ENCODE measurements at places on chromosomes 5 and 9.

DNA sequence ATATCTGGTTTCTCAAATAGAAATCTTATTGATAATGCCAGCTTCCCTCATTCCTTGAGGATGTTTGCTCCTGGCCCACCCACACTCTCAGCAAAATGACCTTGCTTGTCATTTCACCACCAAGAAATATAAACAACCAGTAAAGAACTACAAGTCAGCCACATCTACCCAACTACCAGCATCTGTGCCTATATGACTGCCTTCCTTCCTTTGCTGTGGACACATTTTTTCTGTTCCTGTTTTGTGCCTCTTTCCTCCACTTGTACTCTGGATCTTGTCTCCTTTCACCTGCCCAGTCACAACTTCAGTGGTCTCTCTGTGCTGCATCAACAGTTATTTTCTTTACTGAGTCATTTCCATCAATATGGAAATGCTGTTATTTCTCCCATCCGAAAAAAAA, 20.3 kb downstream of the KIF2A start:
- DNase-seq = no peak

DNA sequence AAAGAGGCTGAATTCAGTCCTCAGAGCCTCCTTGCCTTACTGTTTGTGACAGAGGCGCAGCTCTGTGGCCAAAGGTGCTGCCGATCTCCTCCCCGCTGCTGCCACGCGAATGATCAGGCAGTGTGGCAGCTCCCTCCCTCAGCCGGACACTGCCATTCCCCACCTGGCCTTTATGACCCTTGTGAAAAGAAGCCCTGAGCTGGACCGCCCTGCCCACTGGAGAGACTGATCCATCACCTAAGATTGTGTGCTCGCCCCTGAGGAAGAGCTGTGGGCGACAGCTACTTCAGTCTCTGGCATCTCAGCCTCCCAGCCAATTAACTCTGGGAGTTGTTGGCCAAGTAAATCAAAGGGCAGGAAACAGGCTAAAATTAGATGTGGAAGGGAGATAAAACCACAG, 90.9 kb downstream of the CARTPT start:
- no peak for DNase-seq

- no peak for DNase-seq
Measured at GRCh38 chr9:122318284-122318683, 52.5 kb upstream of the PTGS1 start.

DNA sequence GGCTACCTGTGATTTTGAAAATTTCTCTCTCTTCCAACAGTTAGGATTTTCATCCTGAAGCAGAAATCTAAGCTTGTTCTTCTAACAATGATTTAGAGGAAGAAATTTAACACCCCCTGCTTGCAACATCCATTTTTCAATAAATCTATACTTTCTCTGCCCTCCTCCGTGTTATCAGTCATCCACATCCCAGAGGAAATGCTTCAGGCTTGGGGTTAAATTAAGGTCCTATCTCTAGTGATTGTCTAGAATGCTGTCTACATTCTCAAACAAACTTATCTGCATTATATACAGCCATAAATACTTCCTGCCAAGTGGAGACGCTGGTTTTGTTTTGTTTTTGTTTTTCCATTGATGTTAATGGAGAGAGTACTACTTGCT, 371.0 kb downstream of the CSNK1G3 start:
- DNase-seq = peak; percentile 31

DNA sequence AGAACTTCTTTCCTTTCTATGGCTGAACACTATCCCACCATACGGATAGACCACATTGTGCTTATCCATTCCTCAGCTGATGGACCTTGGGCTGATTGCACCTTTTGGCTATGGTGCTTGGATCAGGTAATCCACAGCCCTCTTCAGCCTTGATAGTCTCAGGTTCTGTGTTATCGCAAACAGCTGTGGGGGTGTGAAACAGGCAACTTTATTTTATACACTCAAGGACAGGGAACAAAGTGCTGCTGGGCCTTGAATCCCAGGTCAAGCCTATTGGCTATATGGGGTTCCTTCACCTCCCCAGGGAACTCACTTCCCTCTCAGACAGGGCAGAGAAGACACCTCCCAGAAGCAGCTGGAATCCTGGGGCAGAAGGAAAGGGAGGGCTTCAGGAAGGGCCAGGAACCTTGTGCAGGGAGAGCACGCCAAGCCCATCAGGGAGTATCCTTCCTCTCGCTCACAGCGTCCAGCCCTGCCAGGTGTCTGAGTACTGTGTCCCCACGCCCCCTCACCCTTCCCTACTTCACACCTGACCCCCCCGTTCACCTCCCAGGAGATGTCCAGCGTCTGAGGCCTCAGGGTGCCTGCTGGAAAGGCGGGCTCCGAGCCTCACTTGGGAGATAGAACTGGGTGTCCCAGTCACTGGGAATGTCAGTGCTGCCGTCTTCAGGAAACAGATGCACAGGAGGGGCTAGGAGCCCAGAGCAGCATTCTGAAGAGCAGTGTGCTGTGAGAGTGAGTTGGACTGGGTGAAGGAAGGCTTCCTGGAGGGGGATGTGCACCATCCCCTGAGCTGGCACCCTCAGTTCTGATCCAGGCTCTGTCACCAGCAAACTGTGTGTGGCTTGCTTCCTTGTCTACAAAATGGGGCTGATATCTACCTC, 32.8 kb downstream of the AFAP1L1 start:
- DNase-seq = no peak

GRCh38 chr9:101999441-101999840, 261.0 kb upstream of the GRIN3A start:
- DNase-seq = peak; percentile 77

DNA sequence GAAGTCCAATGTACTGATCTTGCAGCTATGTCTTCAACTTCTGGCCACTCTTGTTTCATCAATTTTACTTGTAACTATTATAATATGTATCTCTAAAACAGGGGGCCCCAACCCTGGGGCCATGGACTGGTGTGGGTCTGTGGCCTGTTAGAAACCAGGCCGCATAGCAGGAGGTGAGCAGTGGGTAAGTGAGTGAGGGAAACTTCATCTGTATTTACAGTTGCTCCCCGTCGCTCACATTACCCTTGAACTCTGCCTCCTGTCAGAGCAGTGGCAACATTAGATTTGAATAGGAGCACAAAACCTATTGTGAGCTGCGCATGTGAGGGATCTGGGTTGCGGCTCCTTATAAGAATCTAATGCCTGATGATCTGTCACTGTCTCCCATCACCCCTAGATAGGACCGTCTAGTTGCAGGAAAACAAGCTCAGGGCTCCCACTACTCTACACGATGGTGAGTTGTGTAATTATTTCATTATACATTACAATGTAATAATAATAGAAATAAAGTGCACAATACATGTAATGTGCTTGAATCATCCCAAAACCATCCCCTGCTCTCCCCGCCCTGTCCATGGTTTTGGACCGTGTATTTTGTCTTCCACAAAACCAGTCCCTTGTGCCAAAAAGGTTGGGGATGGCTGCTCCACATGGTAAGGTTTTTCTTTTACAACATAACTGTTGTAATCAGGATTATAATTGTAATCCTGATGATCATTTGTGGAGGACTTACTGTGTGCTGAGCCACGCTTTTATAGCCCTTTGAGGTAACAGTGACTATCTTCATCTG, 26.9 kb upstream of the SH3PXD2B start:
- no peak for DNase-seq

All from SHP77 treated with DMSO at 0.1 percent for 48 hours (cell line).